Bone marrow (tissue), 2 donors: ENCODE measurements at places on chromosomes 3 and 15.

GRCh38 chr3:170751083-170751898 is 118.7 kb downstream of the RPL22L1 start:
- DNase-seq, result no peak

GRCh38 chr3:25462495-25462894 is 34.4 kb downstream of the RARB start:
- no peak for DNase-seq

DNA sequence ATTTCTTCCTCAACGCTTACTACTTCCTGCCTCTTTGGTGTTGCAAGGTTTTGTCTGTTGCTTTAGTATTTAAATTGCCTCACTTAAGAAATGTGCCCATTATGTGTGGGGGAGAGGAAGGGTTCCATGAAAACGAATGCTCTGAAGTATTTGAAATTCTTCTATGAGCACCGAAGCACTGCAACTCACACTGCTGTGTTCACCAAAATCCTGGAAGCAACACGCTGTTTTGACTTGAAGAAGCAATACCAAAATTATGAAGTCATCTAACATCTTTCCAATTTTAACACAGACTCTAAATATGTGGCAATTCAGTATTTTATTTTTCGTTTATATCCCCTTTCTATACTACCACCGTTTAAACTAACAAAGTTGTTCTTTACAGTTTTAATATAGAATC is 101.5 kb downstream of the RBMS3 start:
- no peak for DNase-seq

DNA sequence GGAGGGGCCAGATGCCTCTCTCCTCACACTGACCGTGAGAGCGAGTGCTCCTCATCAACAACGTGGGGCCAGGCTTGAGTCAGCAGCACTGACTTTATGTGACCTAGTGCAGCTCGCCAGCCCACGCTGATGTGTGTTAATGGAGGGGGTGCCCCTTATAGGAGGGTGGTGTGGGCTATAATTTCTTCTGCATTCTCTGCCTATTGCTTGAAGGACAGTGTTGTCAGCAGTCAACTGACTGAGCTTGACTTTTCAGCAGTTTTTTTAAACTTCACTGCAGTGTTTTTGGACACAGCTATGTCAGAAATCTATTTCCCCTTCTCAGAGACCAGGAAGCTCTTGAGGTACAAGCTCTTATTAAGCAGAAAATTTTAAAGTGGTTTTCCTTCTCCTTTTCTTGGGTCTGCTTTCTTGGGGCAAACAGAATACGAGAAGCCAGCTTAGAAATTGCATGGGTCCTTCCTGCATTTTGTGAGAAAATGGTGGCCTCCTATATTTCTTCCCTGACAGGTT is 304.8 kb upstream of the CTDSPL start:
- DNase-seq, result peak; percentile 64

DNA sequence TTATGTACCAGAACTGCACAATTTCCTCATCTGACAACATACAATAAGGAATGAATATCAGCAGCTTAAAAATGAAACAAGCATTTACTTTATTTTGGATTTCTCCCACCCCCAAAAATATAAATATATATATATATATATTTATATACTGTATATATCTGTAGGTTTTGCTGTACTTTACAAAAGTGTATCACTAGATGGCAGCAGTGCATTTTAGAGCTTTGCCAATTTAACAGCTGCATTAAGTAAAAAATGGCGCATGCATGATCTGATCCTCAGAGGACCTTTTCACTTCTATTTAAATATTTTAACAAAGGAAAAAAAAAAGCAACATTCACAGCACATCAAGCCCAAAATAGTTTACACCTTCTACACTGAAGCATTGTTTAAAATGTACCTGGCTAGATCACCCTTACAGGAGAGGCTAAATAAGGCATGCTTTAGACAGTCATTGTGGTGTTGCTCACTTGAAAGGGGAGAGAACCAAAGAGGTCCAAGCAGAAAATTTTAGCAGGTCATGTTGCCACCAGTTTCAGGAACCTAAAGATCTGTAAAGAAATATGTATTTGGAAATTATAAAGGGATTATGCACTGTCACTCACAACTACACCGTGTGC is 72.6 kb downstream of the NPTN start:
- peak; percentile 52 for DNase-seq

DNA sequence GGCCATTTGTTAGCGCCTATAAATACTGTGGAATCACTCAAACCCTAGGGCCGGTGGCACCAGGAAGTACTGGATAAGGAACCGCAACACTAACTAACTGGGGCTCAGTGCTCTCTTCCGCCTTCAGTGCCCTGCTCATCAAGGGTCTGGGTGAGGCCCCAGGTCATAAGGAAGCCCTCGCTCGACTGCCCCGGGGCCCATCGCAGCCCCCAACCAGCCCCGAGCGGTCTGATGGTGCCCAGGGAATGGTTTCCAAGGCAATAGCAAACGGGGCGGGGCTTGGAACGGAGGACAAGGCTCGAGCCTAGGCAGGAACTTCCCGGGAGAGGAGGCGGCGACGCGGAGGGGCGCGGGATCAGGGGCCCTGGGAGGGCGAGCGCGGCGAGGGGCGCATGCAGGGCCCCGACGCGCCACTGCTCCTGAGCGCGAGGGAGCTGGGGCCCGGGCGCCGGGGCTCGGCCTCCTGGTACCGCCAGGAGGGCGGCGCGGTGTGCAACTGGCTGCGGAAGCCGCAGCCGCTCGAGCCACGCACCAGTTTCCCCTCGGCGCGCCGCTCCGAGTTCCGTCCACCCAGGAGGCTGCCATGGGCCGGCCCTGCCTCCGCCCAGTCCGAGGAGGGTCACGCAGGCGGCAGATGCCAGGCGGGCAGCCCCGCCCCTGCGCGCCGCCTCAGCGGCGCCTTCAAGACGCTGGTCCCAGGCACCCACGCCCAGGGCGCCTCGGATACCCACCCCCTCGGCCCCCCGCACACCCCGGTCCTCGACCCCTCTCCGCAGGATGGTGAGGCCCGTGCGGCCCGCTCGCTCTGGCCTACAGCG is at the start of gene TTLL3:
Gene TTLL3 (plus strand): TSS at position 648 of the 818 bp plus-strand sequence. CDS start 400 bp downstream, outside the sequence.
- DNase-seq, result peak; percentile 53

- no peak for DNase-seq
These were observed 34.3 kb downstream of the CCDC66 start for GRCh38 chr3:56591262-56591661.

DNA sequence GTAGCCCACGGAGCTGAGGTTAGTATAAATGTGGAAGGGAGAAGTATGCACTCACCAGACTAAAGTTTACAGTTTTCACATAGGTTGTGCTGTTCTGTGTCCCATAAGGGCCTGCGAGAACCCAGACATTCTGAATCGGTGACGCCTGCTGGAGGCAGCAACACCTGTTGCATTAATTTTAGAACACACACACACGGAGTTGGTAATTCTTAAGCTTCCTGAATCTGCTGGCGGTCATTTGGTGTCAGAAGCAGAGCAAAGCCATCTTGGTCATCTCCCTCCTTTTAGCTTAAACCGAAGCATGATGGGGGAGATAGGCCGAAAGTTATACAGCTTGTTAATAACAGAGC is 41.1 kb upstream of the AP3B2 start:
- DNase-seq, result no peak

GRCh38 chr3:30315447-30315846 is 291.0 kb upstream of the TGFBR2 start:
- DNase-seq, result no peak

DNA sequence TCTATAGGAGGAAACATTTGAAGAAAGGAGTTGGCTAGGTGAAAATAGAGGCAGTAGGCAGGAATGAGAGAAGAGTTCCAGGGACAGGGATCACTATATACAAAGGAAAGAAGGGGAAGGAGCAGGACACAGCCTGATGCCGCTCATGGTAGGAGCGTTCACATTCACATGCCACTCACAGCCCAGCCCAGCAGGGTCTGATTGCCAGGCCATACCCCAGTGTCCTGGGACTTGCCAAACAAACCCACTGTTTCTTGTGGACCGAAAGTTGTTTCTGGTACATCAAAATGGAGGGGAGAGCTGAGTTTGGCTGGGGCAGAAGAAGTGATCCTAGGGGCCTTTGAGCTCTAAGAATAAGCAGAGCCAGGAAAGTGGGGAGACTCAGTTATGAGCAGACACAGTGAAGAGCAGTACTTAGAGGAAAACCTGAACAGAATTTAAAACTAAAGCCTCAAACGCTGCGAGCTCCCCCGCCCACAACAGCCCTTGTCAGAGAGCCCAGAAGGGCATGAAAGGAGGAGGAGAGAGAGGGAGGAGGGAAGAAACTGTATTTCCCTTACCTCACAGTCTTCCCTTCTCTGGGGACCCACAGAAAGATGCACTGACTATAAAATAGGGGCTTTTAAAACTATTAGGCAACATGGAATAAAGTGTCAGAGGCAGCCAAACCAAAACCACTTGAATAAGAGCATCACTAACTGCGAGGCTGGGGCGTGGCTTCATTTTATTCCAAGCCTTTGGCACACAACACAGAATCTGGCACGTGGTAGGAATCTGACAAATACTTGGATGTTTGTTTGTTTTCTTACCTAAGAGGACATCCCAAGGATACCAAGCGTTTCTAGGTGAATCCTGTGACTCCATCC is 129.0 kb downstream of the RPL22L1 start:
- no peak for DNase-seq

- no peak for DNase-seq
These were observed 97.9 kb downstream of the NAALADL2 start for GRCh38 chr3:174957081-174957480.

DNA sequence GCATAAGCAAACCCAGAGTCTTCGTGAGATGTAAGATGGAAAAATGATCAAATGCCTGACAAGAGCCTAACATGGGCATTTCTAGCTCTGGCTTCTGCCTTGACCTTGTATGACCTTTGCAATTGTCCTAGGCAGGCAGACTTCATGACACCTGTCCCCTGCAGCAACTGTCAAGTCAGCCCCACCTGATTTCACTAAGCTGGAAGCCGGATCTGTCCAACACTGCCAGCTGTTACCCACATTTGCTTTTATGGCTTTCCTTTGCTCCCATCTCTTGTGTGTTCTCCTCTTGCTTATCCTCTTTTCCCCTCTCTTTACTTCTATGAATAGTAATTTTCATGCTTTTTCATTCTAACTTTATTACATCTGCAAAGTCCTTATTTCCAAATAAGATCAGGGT is 48.5 kb upstream of the TNIK start:
- no peak for DNase-seq

GRCh38 chr3:165918657-165918979 is 81.4 kb upstream of the BCHE start:
- DNase-seq, result no peak

DNA sequence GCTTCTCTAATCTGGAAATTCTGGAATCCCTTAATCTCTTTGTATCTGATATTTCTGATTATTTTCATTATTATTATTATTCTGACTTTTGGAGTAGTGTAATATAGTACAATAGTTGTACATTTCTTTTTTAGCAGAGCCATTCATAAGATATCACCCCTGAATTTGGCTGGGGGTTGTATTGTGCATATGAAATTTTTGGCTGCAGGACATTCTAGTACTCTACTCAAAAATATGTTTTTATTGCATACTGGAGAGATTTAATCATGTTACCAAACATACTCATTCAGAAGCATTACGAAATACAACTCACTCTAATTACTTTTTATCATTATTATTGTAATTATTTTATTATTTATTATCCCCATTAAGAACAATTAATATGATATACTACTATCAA is 589.7 kb upstream of the KCNMB2 start:
- DNase-seq, result no peak

DNA sequence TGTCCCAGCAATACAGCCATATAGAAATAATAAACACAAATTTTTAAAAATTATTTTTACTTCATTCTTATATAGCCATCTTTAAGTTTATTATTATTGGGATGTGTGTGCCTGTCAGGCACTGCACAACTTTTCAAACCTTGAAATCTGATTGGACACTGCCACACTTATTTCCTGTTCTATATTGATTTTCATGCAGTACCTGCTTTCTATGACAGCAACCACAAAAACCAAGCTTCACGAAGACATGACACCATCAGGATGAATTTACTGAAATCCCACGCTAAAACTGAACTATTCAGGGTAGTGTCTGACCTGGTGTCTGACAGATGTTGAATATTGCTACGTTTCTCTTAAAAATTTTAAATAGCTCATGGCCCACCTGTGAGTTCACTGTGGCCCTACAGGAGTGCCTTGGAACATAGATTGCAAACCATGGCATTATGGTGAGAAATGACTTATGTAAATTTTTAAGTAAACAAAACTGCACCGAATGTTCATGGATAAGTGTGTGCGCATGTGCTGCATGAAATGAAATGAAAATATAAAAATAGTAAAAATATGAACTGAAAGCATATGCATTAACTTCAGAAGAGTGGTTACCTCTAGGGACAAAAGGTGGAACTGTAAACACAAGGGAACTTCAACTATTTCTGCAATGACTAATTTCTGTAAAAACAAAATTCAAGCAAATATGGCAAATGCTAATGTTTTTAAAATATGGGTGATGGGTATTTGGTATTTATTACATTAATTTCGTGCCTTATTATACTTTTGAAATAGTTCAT is 152.3 kb downstream of the ZBTB20 start:
- DNase-seq, result no peak

DNA sequence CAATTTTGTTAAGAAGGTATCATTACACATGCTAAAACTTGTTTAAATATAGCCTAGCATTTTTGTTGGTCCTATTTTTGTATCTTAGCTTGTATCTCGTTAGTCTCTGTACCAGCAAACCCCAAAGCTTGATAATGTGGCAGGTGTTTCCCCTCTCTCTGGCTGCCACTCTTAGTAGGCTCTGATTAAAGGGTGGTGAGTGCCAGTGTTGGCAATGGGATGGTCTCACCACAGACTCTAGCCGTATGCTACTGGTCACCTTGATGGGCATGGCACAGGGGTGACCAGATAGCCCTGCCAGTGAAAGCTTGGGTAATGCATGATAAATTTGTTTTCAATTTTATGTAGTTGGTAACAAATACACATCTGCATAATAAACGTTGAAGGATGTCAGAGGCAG is 188.3 kb downstream of the CFAP20DC start:
- no peak for DNase-seq

DNA sequence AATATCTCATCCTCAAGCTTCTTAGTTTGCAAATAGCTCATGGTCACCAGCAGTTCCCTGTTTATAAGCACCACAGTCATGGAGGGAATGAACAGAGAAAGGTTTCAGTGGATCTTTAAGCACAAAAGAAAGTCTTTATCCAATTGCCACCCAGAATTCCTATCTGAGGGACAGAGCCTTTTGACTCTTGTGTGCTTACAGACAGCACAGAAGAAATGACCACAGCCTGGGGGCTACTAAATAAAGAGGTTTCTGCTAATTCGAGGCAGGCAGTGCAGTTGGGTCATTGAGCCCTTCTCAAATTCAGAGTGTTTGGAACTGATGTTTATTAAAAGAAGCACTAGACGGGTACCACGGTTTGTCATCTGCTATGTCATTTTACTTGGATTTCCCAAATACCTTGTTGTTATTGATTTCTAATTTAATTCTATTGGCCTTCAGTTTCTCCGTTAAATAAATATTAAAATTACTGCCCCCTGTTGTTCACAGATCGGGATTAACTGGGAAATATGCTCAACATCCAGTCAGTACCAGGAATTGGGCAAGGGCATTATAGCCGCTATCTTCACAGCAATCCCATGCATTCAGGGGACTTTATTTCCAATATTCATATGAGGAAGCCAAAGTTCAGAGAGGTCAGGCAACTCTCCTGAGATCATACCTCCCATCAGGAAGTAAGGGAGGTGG is 3.6 kb downstream of the PRICKLE2 start:
- no peak for DNase-seq
